Central memory CD8-positive, alpha-beta T cell (primary cell): ENCODE measurements at places on chromosomes 13 and 19.

- DNase-seq: no peak
These were observed 219.2 kb downstream of the ENOX1 start for GRCh38 chr13:43567608-43568007.

- no peak for DNase-seq
These were observed 884 bp upstream of the CBY2 start for GRCh38 chr13:45700971-45701900.

GRCh38 chr13:50677687-50678463 lies 165.6 kb downstream of the DLEU7 start:
- no peak for DNase-seq

DNA sequence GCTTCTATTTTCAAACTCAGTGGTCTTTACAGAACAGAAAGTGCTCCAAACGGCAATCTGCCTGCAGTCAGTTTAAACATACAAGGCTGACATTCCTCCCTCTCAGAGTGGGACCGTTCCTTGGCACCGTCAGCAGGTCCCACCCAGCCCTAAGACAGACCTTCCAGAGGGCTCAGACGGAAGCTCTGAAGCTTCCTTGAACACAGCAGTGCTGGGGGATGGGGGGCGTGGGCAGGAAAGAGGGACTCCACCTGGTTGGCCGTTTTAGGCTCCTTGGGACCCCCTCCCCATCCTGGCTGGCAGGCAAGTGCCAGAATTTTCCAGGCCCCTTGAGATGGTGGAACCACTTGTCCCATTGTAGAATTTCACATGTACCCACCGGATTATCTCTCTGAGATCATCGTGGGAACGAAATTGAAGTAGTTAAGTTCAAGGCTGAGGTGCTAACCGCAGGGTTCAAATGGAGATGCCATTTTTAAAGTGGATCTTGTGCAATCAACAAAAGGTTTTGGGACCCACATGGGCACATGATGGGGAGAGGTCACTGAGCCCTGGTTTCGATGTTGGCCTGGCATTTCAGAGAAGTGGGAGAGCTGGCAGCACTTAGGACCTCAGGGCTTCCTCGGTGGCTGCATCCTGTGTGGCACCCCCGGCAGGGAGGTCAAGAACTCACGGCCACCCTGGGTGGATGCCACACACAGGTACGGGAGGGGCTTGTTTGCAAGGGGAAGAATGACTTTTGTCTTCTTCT lies 46.2 kb downstream of the KLF2 start:
- no peak for DNase-seq

DNA sequence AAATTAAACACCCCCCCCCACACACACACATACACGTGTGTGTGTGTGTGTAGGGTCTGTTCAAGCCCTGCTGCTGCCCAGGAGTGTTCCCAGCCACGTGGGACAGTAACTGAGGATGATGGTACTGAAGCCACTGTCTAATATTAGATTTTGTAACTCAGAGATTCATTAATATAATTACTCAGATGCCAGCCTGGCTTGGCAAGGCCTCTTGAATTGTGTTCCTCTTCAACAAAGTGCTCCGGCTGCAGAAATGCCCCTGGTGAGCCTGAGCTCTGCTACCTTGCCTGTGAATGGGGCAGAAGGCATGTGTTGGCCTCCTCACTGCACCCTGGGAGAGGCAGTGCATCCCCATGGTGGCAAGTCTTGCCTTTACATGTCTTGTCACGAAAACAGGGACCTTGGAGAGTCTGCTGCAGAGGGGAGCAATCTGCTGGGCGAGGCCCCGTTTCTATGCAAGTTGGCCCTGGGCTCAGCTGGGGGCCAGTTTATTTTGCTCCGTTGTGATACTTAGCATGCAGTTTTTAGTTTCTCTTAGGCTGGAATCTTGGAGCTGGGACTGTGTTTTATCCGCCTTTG lies 44.0 kb downstream of the NFIX start:
- no peak for DNase-seq

DNA sequence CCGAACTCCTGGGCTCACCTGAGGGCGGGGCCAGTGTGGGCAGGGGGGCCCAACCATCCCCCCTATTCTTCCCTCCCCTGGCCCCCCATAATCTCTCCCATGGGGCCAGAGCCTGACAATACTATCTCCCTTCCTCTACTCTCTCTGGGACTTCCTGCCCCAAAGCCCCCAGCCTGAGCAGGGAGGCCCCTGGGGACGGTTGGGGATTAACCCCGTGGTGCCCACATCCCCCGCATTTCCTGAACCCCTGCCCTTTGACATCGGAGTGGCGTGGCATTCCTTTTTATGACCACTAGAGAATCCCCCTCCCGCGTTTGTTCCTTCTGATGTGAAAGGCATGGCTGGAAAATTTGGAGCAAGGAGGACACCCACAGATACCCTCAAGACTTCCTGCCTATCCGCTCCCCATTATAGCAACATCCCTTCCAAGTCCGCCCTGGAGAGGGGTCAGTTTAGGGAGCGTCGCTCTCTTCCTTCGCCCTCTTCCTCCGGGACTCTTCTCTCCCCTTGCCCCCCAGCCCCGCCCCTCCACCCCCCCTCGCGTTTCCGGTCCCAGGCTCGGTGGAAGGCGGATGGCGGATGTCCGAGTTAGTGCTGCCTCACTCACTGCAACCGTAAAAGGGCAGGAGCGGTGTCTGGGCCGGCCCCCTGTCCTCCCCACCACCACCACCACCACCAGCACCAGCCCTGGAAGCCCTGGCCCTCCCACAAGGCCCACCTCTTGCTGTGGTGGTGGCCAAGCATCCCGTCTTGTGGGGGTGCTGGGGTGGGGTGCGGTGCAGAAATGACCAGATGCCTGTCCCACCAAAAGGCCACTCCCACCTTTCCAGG lies 1.8 kb downstream of the VASP start:
- DNase-seq: no peak

DNA sequence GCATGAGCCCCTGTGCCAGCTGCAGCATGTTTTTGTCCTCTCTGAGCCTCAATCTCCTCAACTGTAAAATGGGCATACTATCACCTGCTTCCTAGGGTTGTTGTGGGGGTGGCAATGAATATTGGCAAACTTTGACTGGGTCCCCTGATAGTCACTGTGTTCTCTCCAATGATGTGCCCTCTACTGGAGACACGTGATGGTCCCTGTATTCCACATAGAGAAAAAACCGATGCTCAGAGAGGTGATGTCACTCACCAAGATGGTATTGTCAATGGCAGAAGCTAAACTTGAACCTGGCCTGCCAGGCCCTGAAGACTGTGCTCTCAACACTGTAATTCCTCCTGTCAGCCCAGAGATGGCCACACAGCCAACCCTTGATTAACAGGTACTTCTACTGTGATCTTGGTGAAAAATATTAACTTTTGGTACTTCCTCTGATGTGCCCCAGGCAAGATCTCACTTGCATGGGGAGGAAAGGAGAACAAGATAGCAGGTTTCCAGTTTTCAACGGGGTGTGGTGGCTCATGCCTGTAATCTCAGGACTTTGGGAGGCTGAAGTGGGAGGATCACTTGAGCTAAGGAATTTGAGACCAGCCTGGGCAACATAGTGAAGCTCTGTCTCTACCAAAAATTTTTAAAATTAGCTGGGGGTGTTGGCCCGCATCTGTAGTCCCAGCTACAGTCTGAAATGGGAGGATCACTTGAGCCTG lies 3.6 kb downstream of the CEACAM20 start:
- no peak for DNase-seq

DNA sequence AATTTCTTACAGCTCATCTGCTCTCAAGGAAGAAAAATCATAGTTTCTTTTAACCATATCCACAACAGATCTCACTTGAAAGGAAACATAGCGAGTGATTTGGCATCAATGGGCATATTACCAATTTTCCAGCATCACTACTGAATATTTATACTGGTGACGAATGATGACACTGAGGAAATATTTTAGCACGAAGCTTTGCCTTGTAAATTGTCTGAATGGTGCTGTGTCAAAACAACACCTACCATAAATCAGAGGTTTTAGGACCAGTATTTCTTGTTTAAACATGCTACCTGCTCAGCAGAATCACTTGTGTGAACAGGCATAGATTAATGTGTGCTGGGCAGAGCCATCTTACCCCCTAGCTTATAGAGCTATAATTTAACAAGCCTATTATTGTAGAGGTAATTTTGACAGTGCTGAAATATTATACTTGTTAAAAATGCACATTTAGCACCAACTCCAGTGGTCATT lies 146.8 kb downstream of the ABCC4 start:
- DNase-seq: no peak

DNA sequence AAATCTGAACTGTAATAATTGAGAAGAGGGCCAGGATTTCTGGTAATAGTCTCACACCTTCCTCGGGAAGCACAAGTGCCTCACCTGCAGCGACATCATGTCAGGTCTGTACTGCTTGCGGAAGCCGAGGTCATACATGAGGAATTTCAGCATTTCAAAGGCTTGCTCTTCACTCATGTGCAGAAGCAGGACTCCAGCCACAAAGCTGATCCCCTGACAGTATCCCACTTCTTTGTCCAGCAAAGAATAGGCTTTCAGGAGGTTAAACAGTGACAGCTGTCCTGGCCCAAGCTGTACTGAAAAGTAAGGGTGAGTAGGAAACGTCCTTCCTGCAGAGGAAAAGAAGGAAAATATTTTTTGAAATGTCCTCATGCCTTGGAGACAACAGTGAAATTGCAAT lies 182.7 kb downstream of the TBC1D4 start:
- DNase-seq: no peak
